ENCODE measurements at places on chromosomes 11 and 22. TPM values are rescaled to one million over a fixed set of nuclear protein-coding genes. Genes with fewer than 3 reads are reported as not detected.
A peak's percentile ranks its signal among the peaks of the same experiment; 100 is the strongest.

GRCh38 chr22:39525658-39525975 lies 5.3 kb downstream of the ATF4 start:
- DNase-seq, result peak; percentile 44

- no peak for DNase-seq
Observed at GRCh38 chr11:93662175-93662570, 691 bp downstream of the CEP295 start.

Gene GGA1
- 14.4 TPM for polyA plus RNA-seq

DNA sequence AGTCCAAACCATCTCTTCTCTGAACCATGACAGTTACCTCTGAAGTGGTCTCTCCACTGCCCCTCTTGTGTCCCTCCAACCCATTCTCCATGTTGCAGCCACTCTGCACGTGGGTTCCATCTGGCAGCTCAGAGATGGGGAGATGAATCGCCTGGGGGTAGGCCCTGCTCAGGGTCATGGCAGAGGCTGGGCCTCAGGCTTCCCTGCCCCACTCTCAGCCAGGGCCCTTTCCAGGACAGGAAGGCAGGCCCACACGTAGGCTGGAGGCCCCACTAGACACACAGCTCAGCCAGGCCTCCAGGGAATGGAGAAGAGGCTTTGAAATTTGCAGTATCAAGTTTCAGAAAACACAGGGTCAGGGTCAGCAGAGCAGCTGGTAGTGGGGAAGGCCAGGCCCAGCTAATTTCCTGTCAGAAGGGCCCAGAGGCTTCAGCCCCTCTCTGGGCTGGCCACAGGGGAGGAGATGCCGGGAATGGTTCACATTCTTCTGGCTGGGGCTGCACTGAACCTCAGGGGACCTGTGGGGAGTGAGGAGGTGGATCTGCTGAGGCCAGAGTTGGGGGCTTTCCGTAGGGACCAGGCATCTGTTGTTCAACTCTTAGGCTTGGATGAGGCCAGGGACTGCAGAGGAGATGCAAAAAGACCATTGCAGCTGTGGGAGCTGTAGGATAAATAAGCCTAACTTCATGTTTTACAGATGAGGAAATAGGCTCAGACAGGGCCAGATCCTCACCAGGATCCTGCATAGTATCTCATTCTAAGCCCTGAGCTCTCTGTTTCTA lies 101.6 kb downstream of the SWAP70 start:
- no peak for DNase-seq

Gene MMP13
- polyA plus RNA-seq, result not detected

Data from aorta (tissue), 5 donors.